ENCODE measurements at places on chromosomes 12 and 14.
A peak's percentile ranks its signal among the peaks of the same experiment; 100 is the strongest.

GRCh38 chr12:76237086-76237701 lies 111.0 kb downstream of the BBS10 start:
- DNase-seq = no peak

DNA sequence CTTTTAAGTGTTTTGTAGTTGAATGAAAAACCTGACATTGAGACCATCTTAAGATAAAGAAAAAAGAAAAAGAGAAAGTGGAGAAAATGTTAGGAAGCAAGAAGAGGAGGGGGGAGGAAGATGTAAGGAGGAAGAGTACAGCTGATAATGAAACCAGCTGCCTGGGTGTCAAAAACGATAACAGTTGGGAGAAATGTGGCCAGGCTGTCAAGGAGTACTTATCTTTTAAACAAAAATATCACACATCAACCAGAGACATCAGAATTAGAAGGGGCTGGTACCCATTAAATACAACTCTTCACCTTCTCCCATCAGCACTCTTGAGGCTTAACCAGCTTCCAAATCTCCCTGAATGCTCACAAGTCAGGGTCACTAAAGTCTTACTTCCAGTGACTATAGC lies 4.5 kb downstream of the SLC11A2 start:
- DNase-seq = no peak

- DNase-seq = no peak
Measured at GRCh38 chr14:39763402-39763890, 331.2 kb upstream of the FBXO33 start.

- DNase-seq = no peak
Measured at GRCh38 chr12:41645624-41646023, 457.5 kb downstream of the PDZRN4 start.

DNA sequence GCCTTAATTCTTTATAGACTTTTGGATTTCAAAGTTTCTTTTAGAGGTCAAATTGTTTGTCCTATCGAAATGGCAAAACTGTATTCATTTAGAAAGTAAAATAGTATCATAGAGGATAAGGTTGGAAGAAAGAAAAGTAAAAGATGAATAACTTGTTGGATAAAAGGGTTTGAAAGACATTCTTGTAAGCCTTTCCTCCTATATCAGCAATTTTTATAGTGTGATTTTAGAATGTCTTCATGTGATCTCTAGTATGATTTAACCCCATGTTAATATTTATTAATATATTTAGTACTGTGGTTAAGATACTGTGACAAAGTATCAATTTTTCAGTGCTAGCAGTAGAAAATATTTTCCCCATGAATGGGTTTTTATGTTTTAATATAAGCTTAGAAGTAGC lies 4.5 kb downstream of the ARF6 start:
- no peak for DNase-seq

- no peak for DNase-seq
Measured at GRCh38 chr12:1481906-1482305, 112.5 kb downstream of the FBXL14 start.

- no peak for DNase-seq
Measured at GRCh38 chr12:19199332-19199731, 69.8 kb downstream of the PLEKHA5 start.

DNA sequence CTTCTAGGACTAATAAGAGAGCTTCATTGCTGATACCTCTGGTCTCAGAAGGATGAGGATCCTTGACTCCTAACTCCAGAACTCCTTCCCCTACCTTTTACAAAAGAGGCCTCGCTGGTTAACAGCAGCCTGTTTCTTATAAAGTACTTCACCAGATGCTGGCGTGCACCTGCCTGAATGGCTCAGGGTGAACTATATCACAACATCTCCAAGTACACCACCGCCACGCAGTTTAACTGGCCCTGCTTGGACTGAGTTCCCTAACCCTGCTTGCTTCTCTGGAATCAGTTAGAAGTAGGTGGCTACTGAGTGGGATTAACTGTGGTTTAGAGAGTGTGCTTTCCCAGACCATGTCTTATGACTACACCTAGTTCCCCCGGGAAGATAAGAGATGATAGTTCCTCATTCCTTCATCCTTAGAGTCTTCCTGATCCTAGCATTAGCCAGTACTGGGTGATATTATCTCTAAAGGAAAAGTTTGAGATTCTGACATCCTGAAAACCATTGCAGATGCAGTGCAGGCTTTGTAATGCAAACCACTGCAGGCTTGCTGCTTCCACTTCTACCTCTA lies 3.0 kb downstream of the FOXJ2 start:
- DNase-seq = no peak

GRCh38 chr12:50988051-50988450 lies 35.7 kb downstream of the HIGD1C start:
- no peak for DNase-seq

GRCh38 chr12:130127912-130128789 lies 34.1 kb upstream of the FZD10 start:
- no peak for DNase-seq

GRCh38 chr12:105906561-105906960 lies 232.2 kb downstream of the NUAK1 start:
- DNase-seq = no peak

GRCh38 chr12:110545812-110546211 lies 37.3 kb downstream of the PPTC7 start:
- DNase-seq = no peak

DNA sequence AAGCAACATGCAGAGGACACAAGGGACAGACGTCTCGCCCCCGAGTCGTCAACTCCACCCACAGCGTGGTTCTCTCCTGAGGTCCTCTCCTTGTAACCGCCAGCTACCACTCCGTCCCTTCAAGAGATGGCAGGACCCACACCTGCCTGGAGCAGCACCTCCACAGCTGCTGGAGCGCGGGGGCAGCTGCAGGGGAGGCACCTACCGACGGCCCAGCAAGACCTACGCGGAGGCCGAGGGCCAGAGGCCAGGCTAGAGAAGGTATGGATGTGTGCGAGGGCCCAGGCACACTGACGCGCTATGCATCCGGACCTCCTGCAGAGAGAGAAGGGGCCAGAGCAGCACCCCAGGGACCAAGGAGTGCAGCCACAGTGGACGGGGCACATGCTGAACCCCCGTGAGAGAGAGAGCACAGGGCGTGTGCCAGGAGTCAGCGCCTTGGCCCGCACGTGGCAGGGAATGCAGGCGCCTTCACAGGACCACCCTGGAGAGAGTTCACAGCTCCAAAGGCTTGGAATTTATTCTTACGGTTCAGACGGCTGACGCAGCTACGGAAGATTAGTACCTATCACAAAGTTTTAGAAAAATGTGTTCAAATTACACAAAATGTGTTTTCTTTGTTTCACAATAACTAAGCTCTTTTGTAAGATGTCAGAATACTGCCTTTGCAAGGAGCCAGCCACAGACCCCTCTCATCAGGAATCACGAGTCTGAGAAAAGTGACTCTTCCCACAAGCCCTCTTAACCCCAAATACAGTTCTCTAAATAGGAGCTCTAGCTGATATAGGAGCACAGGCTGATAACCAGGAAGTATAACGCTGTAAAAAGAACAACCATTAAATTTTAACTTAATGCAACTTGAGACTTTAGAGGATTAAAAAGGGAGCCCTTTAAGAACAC lies 36.8 kb downstream of the CDC42BPB start:
- DNase-seq = no peak

GRCh38 chr12:61095111-61095510 lies 1165.1 kb upstream of the USP15 start:
- no peak for DNase-seq

- DNase-seq = peak; percentile 53
Measured at GRCh38 chr14:53999061-53999488, 42.5 kb upstream of the BMP4 start.

DNA sequence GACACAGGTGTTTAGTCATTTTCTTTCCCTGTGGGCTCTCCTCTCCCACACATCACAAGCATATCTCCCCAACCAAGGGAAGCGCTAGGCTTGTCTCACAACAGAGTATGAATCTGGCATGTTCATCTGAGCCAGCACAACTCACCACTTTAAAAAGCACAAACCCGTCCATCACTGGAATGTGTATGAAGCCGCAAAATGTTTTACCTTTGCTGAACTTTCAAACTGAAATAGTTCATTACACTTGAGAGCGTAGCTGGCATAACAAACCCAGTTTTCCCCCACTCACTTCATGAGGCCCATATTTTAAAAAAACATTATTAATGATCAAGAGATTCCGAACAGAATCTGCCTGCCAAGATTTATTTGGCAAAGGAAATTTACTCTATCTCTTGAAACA lies 15.8 kb downstream of the NID2 start:
- no peak for DNase-seq

Measured in hepatic stellate cell (primary cell).